Right hindlimb (tissue), 1 donor: ENCODE measurements at places on chromosomes 4 and X.

- DNase-seq, result no peak
These were observed 235.1 kb downstream of the LDB2 start for GRCh38 chr4:16663307-16663706.

DNA sequence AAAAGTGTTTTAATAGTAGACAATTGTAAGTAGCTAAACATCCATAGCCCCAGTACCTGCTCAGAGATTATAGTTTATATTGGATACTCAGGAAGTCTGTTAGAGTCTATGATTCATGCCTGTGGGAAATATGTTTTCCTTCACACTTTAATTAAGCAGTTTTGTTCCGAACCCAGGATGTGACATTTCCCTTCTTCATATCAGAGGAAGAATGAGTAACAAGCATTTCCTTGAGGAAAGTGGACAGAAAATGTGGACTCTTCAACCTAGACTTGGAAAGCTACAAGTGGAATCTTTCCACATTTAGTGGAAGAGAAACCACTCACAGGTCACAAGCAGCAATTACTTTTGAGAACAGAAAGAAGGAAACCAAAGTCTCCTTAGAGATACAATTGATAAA lies 419.4 kb downstream of the C4orf33 start:
- DNase-seq, result no peak

GRCh38 chr4:12221031-12221430 lies 792.3 kb upstream of the HS3ST1 start:
- no peak for DNase-seq

GRCh38 chrX:48937054-48937907 lies 18.5 kb upstream of the PIM2 start:
- peak; percentile 27 for DNase-seq
